ENCODE measurements at places on chromosomes 3 and 15.

DNA sequence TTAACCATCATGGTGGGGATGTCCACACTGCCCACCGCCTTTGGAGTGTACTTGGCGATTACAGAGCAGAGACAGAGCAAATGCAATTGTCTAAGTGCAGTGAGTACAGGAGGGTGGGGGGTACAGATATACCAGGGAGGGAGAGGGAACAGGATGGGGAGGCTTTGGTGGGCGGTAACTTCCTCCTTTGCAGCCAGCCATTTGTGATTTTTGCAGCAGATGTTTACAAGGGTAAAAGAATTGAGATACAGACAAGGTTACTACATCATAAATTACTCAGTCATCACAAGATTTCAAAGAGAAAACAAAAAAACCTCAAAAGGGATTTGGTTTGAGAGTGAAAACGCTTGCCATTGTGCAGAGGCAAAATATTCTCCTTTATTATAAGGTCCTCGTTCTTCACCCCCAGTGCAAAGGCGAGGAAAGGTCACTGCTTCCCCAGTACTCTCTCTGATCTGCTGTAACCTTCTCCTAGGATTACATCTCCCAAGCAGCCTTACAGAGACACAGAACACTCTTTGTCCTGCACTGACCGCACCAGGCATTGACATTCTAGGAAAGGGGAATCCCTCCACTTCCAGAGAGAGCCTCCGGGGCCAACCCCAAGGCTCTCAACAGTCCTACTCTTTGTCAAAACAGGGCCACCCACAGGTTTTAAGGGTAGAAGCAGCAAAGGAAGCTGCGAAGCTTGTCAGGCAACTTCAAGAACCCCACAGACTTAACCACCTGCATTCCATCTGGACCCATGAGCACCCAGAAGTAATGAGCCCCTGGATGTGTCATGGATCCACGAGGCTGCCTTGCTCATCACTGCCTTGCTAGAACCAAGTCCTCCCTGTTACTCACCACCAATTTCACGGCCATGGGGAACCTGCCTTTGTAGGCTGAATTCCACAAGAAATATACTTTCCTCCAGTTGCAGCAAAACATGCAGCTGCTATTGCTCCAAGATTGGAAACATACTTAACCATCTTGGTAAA lies 117.3 kb downstream of the ADAMTS17 start:
- H3K27ac ChIP-seq = no peak overlapping the region
- no peaks in the 10 kb centered on the region for H3K27me3 ChIP-seq
- H3K4me1 ChIP-seq = no peaks in the 10 kb centered on the region
- DNase-seq = no peak

DNA sequence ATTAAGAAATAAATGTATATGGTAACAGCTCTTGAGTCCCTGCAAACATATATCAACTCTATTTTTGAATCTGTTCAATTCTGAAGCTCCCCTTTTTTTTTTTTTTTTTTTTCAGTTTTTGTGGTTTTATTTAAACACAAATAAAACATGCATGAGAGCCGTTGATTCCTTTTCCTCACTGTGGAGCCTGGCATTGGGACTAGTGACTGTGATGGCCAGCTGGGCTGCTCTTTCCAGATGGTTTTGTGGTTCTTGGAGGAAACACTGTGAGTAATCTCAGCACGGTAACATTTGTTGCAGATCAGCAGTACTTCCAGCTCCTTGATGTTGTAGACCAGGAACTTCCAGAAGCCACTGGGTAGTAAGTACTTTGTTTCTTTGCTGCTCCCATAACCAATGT lies 15.9 kb downstream of the EMC7 start:
- no peak overlapping the region for H3K27ac ChIP-seq
- DNase-seq = no peak
- H3K27me3 ChIP-seq = no peaks in the 10 kb centered on the region
- H3K4me1 ChIP-seq = no peaks in the 10 kb centered on the region
- no peak overlapping the region for H3K4me3 ChIP-seq

DNA sequence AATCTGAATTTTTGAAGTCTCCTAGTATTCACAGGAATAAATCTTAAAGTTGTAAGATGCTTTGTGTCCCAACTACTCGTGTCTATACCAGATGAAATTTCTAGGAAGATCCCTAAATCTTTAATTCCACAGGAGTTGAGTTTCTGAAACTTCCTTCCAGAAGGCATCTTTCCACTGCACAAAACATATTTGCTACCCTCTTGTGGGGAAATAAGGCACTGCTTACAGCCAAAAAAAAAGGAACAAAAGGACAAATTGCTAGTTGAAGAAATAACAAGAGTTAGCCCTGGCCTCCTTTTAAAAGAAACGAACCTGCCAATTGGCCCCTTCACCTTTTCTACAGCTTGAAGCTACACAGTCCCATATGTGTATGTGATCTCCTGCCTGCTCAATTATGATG lies 54.0 kb downstream of the TAFA4 start:
- H3K27me3 ChIP-seq = no peaks in the 10 kb centered on the region
- DNase-seq = peak; percentile 56
- H3K4me1 ChIP-seq = no peaks in the 10 kb centered on the region
- H3K36me3 ChIP-seq = no peaks in the 10 kb centered on the region
- H3K27ac ChIP-seq = no peak overlapping the region
- H3K4me3 ChIP-seq = no peak overlapping the region

DNA sequence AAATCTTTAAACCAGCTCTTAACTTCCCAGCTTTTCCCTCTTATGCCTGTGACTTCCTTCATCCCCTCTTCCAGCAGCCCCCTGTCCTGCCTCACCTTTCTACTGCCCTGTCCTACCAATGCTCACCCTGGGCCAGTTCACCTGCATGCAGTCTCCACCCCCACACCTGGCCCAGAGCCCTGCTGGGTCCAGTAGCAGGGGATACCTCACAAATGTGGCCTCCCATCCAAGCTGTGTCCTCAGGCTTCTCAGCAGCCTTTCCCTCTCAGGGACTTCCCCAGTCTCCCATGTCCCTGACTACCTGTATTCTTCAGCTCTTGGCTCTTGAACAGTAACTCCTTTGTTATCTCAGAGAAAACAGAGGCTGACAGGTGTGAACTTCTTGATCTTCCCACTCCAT lies 503.2 kb downstream of the MFSD1 start:
- no peak for DNase-seq
- no peaks in the 10 kb centered on the region for H3K36me3 ChIP-seq
- H3K27me3 ChIP-seq = no peaks in the 10 kb centered on the region
- no peak overlapping the region for H3K27ac ChIP-seq
- H3K4me3 ChIP-seq = no peak overlapping the region
- H3K4me1 ChIP-seq = no peaks in the 10 kb centered on the region

- no peak overlapping the region for H3K4me3 ChIP-seq
- H3K4me1 ChIP-seq = no peaks in the 10 kb centered on the region
- H3K36me3 ChIP-seq = no peaks in the 10 kb centered on the region
- no peaks in the 10 kb centered on the region for H3K27me3 ChIP-seq
Measured at GRCh38 chr3:197151580-197151979, 122.0 kb upstream of the MELTF start.

DNA sequence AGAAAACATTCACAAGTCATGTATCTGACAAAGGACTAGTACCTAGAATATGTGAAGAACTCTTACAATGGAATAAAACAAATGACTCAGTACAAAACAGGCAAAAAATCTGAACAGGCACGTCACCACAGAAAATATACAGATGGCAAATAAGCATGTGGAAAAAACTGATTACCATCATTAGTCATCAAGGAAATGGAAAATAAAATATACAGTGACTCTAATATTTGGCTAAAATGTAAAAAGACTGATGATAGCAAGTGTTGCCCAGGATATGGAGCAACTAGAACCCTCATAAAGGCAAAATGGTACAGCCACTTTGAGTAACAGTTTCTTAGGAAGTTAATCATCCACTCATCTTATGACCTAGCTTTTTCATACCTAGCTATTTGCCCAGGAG lies 95.8 kb upstream of the ABHD17C start:
- no peaks in the 10 kb centered on the region for H3K27me3 ChIP-seq
- H3K4me1 ChIP-seq = peaks cover 2% of the 10 kb centered on the region
- DNase-seq = no peak
- no peak overlapping the region for H3K27ac ChIP-seq
- H3K36me3 ChIP-seq = no peaks in the 10 kb centered on the region
- H3K4me3 ChIP-seq = no peak overlapping the region

- no peak overlapping the region for H3K4me3 ChIP-seq
- no peak overlapping the region for H3K27ac ChIP-seq
- no peaks in the 10 kb centered on the region for H3K4me1 ChIP-seq
Measured at GRCh38 chr3:60291115-60291514, 960.1 kb downstream of the FHIT start.

- H3K27ac ChIP-seq = no peak overlapping the region
- no peaks in the 10 kb centered on the region for H3K36me3 ChIP-seq
- H3K4me1 ChIP-seq = no peaks in the 10 kb centered on the region
- H3K27me3 ChIP-seq = no peaks in the 10 kb centered on the region
- DNase-seq = no peak
Measured at GRCh38 chr3:136931606-136932005, 26.2 kb upstream of the IL20RB start.

DNA sequence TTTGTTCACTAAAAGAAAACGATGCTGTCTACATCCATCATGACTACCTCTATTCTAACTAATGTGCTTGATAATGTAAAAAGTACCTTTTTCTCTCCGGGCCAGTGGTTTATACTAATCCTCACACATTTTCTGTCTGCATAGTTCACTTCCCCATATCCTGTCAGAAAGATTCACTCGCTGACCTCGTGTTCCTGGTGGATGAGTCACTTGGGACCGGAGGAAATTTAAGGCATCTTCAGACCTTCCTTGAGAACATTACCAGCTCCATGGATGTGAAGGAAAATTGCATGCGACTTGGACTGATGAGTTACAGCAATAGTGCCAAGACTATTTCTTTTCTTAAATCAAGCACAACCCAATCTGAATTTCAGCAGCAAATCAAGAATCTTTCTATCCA lies 33.8 kb downstream of the COL6A5 start:
- H3K4me3 ChIP-seq = no peak overlapping the region
- H3K36me3 ChIP-seq = no peaks in the 10 kb centered on the region
- H3K27me3 ChIP-seq = no peaks in the 10 kb centered on the region
- no peak for DNase-seq
- no peaks in the 10 kb centered on the region for H3K4me1 ChIP-seq

- H3K4me3 ChIP-seq = no peak overlapping the region
- DNase-seq = no peak
- no peaks in the 10 kb centered on the region for H3K27me3 ChIP-seq
- no peaks in the 10 kb centered on the region for H3K4me1 ChIP-seq
Measured at GRCh38 chr3:170220871-170221270, 1.4 kb upstream of the PRKCI start.

GRCh38 chr15:69009341-69009740 lies 5.2 kb upstream of the NOX5 start:
- H3K4me1 ChIP-seq = no peaks in the 10 kb centered on the region
- no peak overlapping the region for H3K4me3 ChIP-seq
- H3K36me3 ChIP-seq = no peaks in the 10 kb centered on the region
- no peak for DNase-seq
- no peak overlapping the region for H3K27ac ChIP-seq

GRCh38 chr15:39914977-39915376 lies 5.1 kb downstream of the GPR176 start:
- DNase-seq = no peak
- H3K27ac ChIP-seq = no peak overlapping the region
- no peaks in the 10 kb centered on the region for H3K27me3 ChIP-seq
- H3K36me3 ChIP-seq = no peaks in the 10 kb centered on the region
- H3K4me1 ChIP-seq = no peaks in the 10 kb centered on the region

- DNase-seq = no peak
- H3K27me3 ChIP-seq = no peaks in the 10 kb centered on the region
- no peaks in the 10 kb centered on the region for H3K36me3 ChIP-seq
- H3K4me3 ChIP-seq = no peak overlapping the region
- H3K27ac ChIP-seq = no peak overlapping the region
Measured at GRCh38 chr3:185328324-185329004, 34.5 kb upstream of the MAP3K13 start.

DNA sequence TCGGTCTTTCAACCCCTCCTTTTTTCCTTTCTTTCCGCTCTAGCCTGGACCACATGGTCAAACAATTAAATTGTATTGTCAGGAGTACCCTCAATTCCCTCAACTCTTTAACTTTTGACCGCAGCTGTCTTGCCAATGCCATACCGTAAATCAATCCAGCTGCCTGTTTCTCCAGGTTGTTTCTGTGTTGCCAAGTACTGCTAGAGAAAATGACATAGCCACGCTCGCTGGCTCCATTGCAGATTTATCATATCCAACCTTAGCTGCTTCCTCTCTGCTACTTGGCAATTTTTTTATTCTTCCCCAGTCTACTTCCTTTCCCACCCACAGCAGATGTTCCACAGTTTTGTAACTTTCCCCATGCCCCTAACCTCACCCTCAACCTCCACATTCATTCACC lies 60.0 kb downstream of the ZNF385D start:
- no peak overlapping the region for H3K27ac ChIP-seq
- no peak for DNase-seq
- no peaks in the 10 kb centered on the region for H3K27me3 ChIP-seq
- peaks cover 2% of the 10 kb centered on the region for H3K4me1 ChIP-seq
- no peak overlapping the region for H3K4me3 ChIP-seq
- H3K36me3 ChIP-seq = no peaks in the 10 kb centered on the region

DNA sequence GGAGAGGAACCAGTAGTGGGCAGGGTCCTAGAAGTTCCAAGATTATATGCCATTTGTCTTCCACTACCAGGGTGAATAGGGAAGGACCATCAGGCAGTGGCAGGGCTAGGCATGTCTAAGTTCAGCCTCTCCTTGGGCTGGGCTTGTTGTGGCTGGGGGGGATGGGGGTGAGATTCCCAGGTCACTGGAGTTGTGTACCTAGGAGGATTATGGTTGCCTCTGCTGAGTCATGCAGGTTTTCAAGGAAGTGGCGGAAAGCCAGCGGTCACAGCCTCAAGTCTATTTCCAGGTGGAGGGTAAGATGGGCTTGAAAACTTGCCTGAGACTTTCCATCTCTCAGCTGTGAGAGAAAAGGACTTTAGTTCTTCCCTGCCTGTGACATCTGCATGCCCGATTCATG lies 1407.1 kb downstream of the SI start:
- H3K36me3 ChIP-seq = no peaks in the 10 kb centered on the region
- no peaks in the 10 kb centered on the region for H3K4me1 ChIP-seq
- no peak overlapping the region for H3K27ac ChIP-seq
- H3K4me3 ChIP-seq = no peak overlapping the region
- peak; percentile 4 for DNase-seq

GRCh38 chr3:308597-309321 lies 112.2 kb downstream of the CHL1 start:
- no peak for DNase-seq
- no peak overlapping the region for H3K27ac ChIP-seq
- H3K4me3 ChIP-seq = no peak overlapping the region
- H3K4me1 ChIP-seq = no peaks in the 10 kb centered on the region

- no peak overlapping the region for H3K4me3 ChIP-seq
- DNase-seq = no peak
- H3K4me1 ChIP-seq = no peaks in the 10 kb centered on the region
- no peak overlapping the region for H3K27ac ChIP-seq
- no peaks in the 10 kb centered on the region for H3K27me3 ChIP-seq
Measured at GRCh38 chr15:66124651-66125050, 128.9 kb downstream of the MEGF11 start.

All from mesendoderm (in vitro differentiated cells).